Natural killer cell treated with Interleukin-12 subunit alpha and Interleukin-12 subunit beta and Interleukin-15 and Interleukin-18, amount 100 ng/mL, for 72 hours (primary cell): ENCODE measurements at places on chromosomes 6 and 20. TPM values are rescaled to one million over a fixed set of nuclear protein-coding genes. Genes with fewer than 3 reads are reported as not detected.

- no peaks in the 10 kb centered on the region for H3K27me3 ChIP-seq
- H3K4me1 ChIP-seq = peaks cover 46% of the 10 kb centered on the region
- H3K36me3 ChIP-seq = peaks cover 12% of the 10 kb centered on the region
- no peak overlapping the region for H3K4me3 ChIP-seq
These were observed 69.2 kb downstream of the PRDM1 start for GRCh38 chr6:106155219-106155830.

The PAX1 gene
- not detected for total RNA-seq

The HLA-A gene
- total RNA-seq = 3,352 TPM

GRCh38 chr6:109853426-109853825 is 124.7 kb upstream of the GPR6 start:
- no peak for DNase-seq
- H3K27ac ChIP-seq = no peak overlapping the region
- no peaks in the 10 kb centered on the region for H3K36me3 ChIP-seq
- H3K4me1 ChIP-seq = no peaks in the 10 kb centered on the region

The WFDC5 gene
- not detected for total RNA-seq
